ENCODE measurements at places on chromosomes 1 and 21. TPM values are rescaled to one million over a fixed set of nuclear protein-coding genes. Genes with fewer than 3 reads are reported as not detected.

The AIRE gene
- not detected for total RNA-seq

The PATJ gene
- total RNA-seq, result 9.5 TPM

The LCE2B gene
- total RNA-seq, result not detected

The CYP4X1 gene
- total RNA-seq, result not detected

The ELF3 gene
- total RNA-seq, result 0.32 TPM

The TTC22 gene
- not detected for total RNA-seq

The PRPF38A gene
- total RNA-seq, result 6.8 TPM

The SIM2 gene
- total RNA-seq, result not detected

The CRNN gene
- total RNA-seq, result not detected

The OR2T29 gene
- not detected for total RNA-seq

The PRAMEF14 gene
- total RNA-seq, result not detected

The AURKAIP1 gene
- total RNA-seq, result 116 TPM

The ACTL8 gene
- not detected for total RNA-seq

The SYNC gene
- 56.0 TPM for total RNA-seq

The RNU1-4 gene
- under 0.01 TPM for total RNA-seq

The CRYAA gene
- total RNA-seq, result not detected

The TMEM69 gene
- 10.0 TPM for total RNA-seq

The SLC2A5 gene
- 2.2 TPM for total RNA-seq

The NECTIN4 gene
- 0.32 TPM for total RNA-seq

The VANGL1 gene
- 10.8 TPM for total RNA-seq

The KIF26B gene
- 12.1 TPM for total RNA-seq

The TRIM33 gene
- 36.3 TPM for total RNA-seq

The YBX1 gene
- 578 TPM for total RNA-seq

The NPPA gene
- total RNA-seq, result not detected

The C8A gene
- not detected for total RNA-seq

The ADORA1 gene
- total RNA-seq, result 8.7 TPM

The S100A7A gene
- not detected for total RNA-seq

The CLCA1 gene
- under 0.01 TPM for total RNA-seq

The PCP4L1 gene
- not detected for total RNA-seq

Measured in fibroblast of villous mesenchyme (primary cell).